ENCODE measurements at places on chromosomes 7 and 10. TPM values are rescaled to one million over a fixed set of nuclear protein-coding genes. Genes with fewer than 3 reads are reported as not detected.

The KLF14 gene
- total RNA-seq: not detected

The FXYD4 gene
- not detected for total RNA-seq

The VENTX gene
- not detected for total RNA-seq

The TMEM139 gene
- total RNA-seq: 1.0 TPM

The SLC13A4 gene
- total RNA-seq: not detected

The CYP17A1 gene
- not detected for total RNA-seq

The TCF7L2 gene
- 0.59 TPM for total RNA-seq

The CFAP46 gene
- not detected for total RNA-seq

The SKIDA1 gene
- total RNA-seq: not detected

The SPDYE6 gene
- not detected for total RNA-seq

The YAE1 gene
- total RNA-seq: 12.8 TPM

The TEX36 gene
- total RNA-seq: not detected

The LBX1 gene
- total RNA-seq: not detected

The SCART1 gene
- total RNA-seq: 1.6 TPM

The SERPINE1 gene
- not detected for total RNA-seq

The GRID2IP gene
- total RNA-seq: 0.10 TPM

The ZNF736 gene
- total RNA-seq: 23.2 TPM

The PARP12 gene
- total RNA-seq: 172 TPM

The LLCFC1 gene
- total RNA-seq: not detected

The OR2A5 gene
- total RNA-seq: not detected

The GPR22 gene
- total RNA-seq: not detected

The GFRA1 gene
- total RNA-seq: not detected

The RASSF4 gene
- 3.6 TPM for total RNA-seq

The PON3 gene
- not detected for total RNA-seq

The IFIT2 gene
- 2.4 TPM for total RNA-seq

The AS3MT gene
- total RNA-seq: 0.12 TPM

The MCM10 gene
- 55.5 TPM for total RNA-seq

The C10orf105 gene
- 0.42 TPM for total RNA-seq

The FZD1 gene
- 0.68 TPM for total RNA-seq

The ZNF365 gene
- not detected for total RNA-seq

The NRG3 gene
- not detected for total RNA-seq

The SORCS1 gene
- total RNA-seq: not detected

The IGFBP1 gene
- not detected for total RNA-seq

The FANK1 gene
- not detected for total RNA-seq

The FBXW4 gene
- 44.2 TPM for total RNA-seq

The TMEM196 gene
- not detected for total RNA-seq

The HK1 gene
- 137 TPM for total RNA-seq

The SMKR1 gene
- 1.1 TPM for total RNA-seq

The SPDYE1 gene
- total RNA-seq: 0.12 TPM

The FAM241B gene
- 10.0 TPM for total RNA-seq

The NODAL gene
- total RNA-seq: not detected

The VAX1 gene
- not detected for total RNA-seq

Measured in T-helper 1 cell treated with Interleukin-12 subunit alpha and Interleukin-12 subunit beta and Interleukin-4 antibody, amounts not matched to agents 30 ng/mL and 1 ng/mL, for 36 hours (primary cell).